GM04503 (cell line): ENCODE measurements at places on chromosomes 6 and 20.
A peak's percentile ranks its signal among the peaks of the same experiment; 100 is the strongest.

- DNase-seq, result no peak
Measured at GRCh38 chr6:45156075-45156474, 172.1 kb upstream of the RUNX2 start.

DNA sequence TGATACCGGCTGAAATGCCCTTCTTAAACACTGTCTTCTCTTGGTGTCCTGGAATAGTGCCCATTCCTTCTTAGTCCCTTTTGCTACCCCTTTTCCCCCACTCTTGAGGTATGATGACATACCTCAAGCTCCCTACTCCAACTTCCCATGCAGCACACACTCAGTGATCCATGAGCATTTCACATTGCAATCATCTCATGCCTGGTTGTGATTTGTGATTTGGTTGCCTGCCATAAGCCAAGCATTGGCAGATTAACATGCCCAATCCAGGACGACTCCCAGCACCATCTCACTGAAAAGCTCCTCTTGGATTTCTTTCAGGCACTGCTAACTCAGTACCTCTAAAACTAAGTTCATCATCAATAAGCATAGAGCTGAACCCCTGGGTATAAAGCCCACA, 14.7 kb upstream of the PTPRA start:
- DNase-seq, result no peak

- DNase-seq, result no peak
Measured at GRCh38 chr6:167564416-167565250, 239.7 kb downstream of the TTLL2 start.

DNA sequence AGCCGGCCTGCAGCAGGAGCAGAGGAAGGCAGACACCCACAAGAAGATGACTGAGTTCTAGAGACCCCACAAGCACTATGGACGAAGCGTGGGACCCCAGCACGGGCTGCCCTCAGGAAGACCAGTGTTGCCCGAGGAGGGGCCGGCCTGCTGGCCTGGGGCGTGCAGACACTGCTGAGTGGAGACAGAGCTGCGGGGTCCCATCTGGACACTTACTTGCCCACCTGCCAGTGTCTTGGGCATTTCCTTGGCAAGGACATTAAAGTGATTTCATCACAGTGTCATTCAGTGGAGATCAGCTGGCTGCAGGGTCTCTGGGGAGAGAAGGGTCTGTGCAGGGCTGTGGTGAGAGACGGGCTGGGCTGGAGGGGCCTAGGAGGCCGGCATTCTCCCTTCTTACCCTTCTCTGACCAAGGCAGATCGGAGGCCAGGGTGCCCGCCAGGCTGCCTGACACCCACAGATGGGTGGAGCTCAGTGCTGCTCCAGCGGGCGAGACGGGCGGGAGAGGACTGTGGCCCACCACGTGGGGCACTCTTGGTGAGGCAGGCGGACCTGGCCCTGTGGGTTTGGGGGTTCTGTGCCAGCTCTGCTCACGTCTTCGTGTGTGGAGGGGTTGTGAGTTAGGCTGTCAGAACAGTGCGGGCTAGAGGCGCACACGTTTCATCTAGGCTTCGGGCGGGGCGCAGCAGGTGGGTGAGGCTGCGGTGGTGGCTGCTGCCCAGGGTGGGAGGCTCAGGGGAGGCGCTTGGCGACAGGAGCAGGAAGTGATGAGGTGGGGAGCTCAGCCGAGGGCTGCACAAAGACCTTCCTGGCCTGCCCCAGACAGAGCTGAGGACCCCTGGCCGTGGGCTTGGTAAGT, at the start of gene LIME1:
Gene LIME1 (plus strand): TSS at position 806 of the 860 bp plus-strand sequence. CDS start 886 bp downstream, outside the sequence.
- no peak for DNase-seq

- DNase-seq, result peak; percentile 91
Measured at GRCh38 chr6:142374965-142375733, 73.3 kb downstream of the ADGRG6 start.

GRCh38 chr20:50369225-50370035, 140.8 kb upstream of the PTPN1 start:
- DNase-seq, result no peak

- DNase-seq, result peak; percentile 19
Measured at GRCh38 chr6:142605922-142606485, 304.2 kb downstream of the ADGRG6 start.

GRCh38 chr6:159929819-159930218, 39.0 kb downstream of the MAS1 start:
- DNase-seq, result no peak

DNA sequence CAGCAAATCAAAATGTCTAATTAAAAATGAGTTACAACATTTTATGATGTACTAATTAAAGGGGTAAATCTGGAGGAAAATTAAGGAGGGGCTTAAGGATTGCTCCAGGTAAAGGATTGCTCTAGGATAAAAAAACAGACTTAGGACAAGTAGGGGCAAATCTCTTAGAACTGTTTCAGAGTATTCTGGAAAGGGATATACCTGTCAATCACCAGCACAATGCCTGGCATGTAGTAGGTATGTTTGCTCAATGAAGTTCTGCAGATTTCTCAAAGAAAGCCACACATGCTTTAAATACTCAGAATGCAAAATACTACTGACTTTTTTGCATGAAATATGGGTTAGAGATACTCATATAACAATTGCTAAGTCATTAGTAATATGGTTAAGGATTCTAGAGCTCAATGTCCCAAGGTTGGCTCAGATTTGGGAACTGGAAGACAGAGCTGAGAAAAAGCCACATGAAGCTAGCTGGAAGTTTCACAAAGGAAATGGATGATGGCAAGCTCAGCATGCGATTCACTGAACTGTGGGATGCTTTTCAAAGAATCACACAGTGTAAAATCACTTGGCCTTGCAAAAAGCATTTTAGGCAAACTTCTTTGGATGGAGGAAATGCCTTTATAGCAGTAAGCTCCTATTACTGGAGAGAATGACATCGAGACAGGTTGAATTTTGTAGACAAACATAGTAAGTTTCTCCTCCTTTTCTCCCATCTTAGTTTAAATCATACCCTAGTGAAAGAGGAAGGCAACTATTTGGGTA, 72.8 kb downstream of the MAP3K5 start:
- DNase-seq, result no peak

DNA sequence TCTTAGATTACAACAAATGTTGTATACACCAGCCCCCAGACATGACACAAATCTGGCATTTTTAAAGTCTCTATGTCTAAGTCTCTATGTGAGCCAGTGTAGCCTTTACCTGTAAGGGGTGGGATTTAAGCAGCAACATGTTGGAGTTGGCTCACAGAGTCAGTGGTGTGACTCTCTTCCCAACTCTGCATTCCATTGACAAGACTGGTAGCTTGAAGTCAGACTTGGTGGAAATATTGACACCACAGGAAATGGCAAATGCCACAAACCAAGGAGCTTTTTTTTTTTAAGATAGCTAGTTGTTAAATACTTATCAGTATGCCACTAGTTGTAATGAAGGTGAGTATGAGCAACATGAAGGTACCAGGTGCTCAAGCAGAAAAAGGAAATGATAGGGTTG, 103.1 kb upstream of the SMLR1 start:
- no peak for DNase-seq

GRCh38 chr6:19342616-19343015, 494.6 kb upstream of the ID4 start:
- no peak for DNase-seq

DNA sequence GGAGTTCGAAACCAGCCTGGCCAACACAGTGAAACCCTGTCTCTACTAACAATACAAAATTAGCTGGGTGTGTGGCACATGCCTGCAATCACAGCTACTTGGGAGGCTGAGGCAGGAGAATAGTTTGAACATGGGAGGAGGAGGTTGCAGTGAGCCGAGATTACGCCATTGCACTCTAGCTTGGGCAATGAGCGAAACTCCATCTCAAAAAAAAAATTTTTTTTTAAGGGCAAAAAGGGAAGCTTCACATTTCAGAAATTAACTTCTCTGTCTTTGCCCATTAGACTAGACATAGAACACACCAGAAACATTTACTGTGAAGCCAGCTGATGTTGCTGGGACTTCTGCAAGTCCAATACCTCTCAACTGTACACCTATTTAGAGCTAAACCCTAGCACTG, 90.8 kb upstream of the HDAC2 start:
- no peak for DNase-seq

DNA sequence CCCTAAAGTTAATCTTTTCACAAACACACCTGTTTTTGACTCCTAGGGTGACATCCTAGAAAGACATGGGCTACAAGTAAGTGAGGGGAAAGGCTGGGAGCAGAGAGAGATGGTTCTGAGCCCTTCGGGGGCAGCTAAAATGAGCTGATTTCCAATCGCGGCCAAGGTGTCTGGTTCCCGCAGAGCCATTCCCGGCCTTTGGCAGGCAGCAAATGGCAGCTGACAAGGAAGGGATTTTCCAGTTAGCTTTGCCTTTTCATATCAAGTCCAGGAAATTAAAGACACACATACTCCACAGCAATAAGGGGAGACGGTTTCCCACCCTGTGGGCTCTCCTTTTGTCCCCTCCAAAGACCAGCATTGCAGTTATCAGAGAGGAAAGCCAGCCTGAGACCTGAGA, 228.5 kb downstream of the ZMYND8 start:
- no peak for DNase-seq

- DNase-seq, result no peak
Measured at GRCh38 chr20:10253780-10254179, 35.1 kb downstream of the SNAP25 start.
